ENCODE measurements at places on chromosomes 4 and X. TPM values are rescaled to one million over a fixed set of nuclear protein-coding genes. Genes with fewer than 3 reads are reported as not detected.

IRS4 gene
- total RNA-seq: not detected

OCIAD2 gene
- 76.3 TPM for total RNA-seq

BEND2 gene
- not detected for total RNA-seq

GRCh38 chr4:51885363-51885762 lies 42.4 kb downstream of the DCUN1D4 start:
- H3K27ac ChIP-seq: no peak overlapping the region
- H3K4me3 ChIP-seq: no peak overlapping the region
- H3K27me3 ChIP-seq: no peaks in the 10 kb centered on the region
- peaks cover 2% of the 10 kb centered on the region for H3K36me3 ChIP-seq
- DNase-seq: no peak

RBMXL3 gene
- not detected for total RNA-seq

DNA sequence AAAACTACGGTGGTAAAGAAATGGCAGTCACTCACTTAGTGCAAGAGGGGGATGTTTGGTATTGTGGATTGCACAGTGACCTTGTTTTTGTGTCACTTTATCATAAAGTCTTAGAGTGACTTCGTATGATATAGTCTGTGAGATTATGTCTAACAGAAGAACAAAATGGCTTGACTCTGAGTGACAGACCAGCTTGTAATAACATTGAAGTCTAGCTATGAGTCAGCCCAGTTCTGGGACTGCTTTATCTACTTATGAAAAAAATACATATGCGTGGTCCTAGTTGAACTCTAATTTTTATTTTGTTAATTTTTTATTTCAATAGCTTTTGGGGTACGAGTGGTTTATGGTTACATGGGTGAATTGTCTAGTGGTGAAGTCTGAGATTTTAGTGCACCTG lies 20.0 kb downstream of the DCLK2 start:
- no peaks in the 10 kb centered on the region for H3K36me3 ChIP-seq
- no peak overlapping the region for H3K27ac ChIP-seq
- H3K4me3 ChIP-seq: no peak overlapping the region
- H3K4me1 ChIP-seq: no peaks in the 10 kb centered on the region
- no peak for DNase-seq

STBD1 gene
- 4.5 TPM for total RNA-seq

PCDH10 gene
- total RNA-seq: 5.5 TPM
